ENCODE measurements at places on chromosomes 16 and 17.
A peak's percentile ranks its signal among the peaks of the same experiment; 100 is the strongest.

DNA sequence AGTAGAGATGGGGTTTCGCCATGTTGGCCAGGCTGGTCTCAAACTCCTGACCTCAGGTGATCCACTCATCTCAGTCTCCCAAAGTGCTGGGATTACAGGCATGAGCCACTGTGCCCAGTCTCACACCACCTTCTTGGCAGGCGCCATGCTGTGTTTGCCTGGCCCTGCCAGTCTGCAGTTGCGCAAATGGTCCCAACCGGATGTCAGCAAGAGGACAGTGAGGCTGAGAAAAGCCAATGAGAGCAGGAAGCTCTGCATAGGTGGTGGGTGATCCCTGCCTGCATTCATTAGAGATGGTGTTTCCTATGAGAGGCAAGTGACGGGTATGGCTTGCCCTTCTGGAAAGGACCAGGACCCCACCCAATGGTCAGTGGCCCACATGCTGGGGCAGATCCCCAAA is 59.3 kb downstream of the PECAM1 start:
- no peak overlapping the region for H3K27ac ChIP-seq
- H3K4me3 ChIP-seq = no peak overlapping the region
- H3K27me3 ChIP-seq = peaks cover 15% of the 10 kb centered on the region
- DNase-seq = no peak
- peaks cover 20% of the 10 kb centered on the region for H3K4me1 ChIP-seq

DNA sequence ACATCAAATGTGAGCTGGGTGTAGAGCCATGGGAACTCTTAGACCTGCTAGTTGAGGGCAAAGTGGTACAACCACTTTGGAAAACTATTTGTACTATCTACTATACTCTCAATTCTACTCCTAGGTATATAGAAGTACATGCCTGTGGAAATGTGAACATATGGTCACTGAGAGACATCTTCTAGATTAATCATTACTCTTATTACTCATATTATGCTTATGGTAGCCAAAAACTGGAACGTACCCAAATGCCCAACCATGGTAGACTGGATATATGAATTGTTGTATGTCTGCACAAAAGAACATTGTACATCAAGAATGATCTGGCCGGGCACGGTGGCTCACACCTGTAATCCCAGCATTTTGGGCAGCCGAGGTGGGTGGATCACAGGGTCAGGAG is 2.7 kb downstream of the WDR45B start:
- H3K36me3 ChIP-seq = peaks cover 37% of the 10 kb centered on the region
- peak overlapping the region; percentile 89 for H3K4me3 ChIP-seq
- H3K27ac ChIP-seq = peak overlapping the region; percentile 48

GRCh38 chr16:82700541-82701235 is 73.9 kb downstream of the CDH13 start:
- no peaks in the 10 kb centered on the region for H3K36me3 ChIP-seq
- peaks cover 27% of the 10 kb centered on the region for H3K4me1 ChIP-seq
- no peak overlapping the region for H3K27ac ChIP-seq

DNA sequence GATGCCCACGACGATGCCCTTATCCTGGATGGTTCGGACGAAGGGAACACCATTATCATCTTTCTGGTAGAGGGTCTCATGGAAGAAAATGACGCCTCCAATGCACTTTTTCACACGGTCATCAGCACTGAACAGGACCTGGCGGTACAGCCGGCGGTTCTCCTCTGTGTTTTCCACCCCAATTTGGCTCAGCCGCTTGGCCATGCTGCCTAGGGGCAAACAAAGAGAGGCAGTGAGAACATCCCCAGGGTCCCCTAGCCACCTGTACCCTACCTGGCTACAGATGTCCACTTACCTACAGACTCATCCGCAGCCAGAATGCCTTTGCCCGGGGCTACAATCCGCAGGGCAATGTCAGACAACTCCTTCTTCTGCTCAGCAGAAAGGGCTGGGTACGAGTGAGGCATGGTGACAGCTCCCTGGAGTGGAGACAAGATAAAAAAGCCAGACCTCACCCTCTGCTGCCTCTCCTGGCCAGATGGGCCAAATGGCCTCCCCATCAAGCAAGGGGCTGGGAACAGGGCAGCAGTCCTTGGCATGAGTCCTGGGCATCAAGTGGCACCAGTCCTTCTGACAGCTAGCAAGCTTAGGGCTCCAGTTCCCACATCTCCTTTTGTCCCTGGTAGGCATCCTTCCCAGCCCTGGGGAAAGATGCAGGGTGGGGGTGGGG is 1.4 kb downstream of the ALDOC start:
- peaks cover 12% of the 10 kb centered on the region for H3K27me3 ChIP-seq
- no peak overlapping the region for H3K27ac ChIP-seq
- H3K36me3 ChIP-seq = peaks cover 46% of the 10 kb centered on the region
- H3K4me1 ChIP-seq = peaks cover 31% of the 10 kb centered on the region

GRCh38 chr16:81548876-81549546 is 104.4 kb downstream of the CMIP start:
- H3K4me1 ChIP-seq = peaks cover 62% of the 10 kb centered on the region
- peaks cover 7% of the 10 kb centered on the region for H3K36me3 ChIP-seq
- no peak for DNase-seq
- H3K27me3 ChIP-seq = peaks cover 6% of the 10 kb centered on the region

DNA sequence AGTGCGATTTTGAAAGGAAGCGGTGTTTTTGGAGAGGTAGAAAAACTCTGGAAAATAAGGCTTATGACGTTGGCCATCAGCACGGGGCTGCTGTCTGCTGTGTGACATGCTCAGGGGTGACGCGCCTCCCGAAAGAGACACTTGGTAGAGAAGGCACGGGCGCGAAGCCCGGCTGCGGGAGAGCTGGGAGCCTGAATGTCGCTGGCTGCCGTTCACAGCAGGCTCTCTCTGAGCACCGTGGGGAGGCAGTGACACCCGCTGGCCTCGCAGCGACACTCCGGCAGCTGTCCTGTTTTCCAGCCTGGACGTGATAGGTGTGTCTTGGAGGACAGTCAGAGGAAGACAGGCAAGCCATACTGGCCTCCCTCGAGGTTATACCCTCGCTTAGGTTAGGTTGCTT is 759.1 kb upstream of the RBFOX1 start:
- peak; percentile 68 for DNase-seq
- H3K4me3 ChIP-seq = no peak overlapping the region
- no peaks in the 10 kb centered on the region for H3K36me3 ChIP-seq
- no peak overlapping the region for H3K27ac ChIP-seq
- peaks cover 14% of the 10 kb centered on the region for H3K27me3 ChIP-seq

All from nephron progenitor cell (in vitro differentiated cells).